ENCODE measurements at places on chromosomes 3 and 15.

- no peak for DNase-seq
Measured at GRCh38 chr3:77025471-77025870, 14.4 kb upstream of the ROBO2 start.

DNA sequence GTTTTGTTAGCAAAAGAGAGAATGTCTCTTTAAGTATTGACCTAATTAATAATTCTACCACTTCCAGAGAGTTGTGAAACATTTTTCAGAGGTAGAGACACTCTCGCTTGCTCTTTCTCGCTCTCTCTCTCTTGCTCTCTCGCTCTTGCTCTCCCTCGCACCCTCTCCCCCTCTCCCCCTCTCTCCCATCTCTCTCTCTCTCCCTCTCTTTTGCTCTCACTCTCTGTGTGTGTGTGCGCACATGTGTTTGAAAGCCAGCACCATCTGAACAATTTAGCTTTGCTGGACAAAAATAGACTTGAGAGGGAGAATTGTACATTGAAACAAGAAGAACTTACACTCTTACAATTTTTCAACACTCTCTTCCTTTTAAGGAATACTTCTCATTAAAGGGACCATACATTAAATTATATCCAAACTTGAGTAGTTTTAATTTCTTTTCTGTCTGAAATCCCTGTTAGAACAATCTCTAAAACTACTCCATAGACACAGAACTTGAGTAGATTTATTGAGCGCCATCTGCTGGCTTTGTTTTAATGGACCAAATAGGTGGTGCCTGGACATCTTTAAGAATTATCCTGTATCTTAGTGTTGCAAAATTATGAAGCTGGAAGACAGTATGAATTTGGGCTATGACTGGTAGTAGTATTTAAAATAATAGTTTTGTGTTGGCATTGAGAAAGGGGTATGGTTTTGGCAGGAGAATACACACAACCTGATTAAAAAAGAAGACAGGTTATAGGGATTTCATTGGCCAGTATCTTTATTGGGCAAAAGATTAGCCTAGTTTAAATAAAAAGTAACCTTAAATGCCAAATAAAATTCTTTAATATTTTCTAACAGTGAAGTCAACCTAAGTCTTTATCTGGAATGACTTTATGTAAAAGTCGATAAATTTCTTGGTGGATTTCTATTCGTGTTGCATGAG, 124.6 kb downstream of the AKAP13 start:
- peak; percentile 60 for DNase-seq

- DNase-seq: no peak
Measured at GRCh38 chr3:34851137-34851536, 788.2 kb upstream of the ARPP21 start.

DNA sequence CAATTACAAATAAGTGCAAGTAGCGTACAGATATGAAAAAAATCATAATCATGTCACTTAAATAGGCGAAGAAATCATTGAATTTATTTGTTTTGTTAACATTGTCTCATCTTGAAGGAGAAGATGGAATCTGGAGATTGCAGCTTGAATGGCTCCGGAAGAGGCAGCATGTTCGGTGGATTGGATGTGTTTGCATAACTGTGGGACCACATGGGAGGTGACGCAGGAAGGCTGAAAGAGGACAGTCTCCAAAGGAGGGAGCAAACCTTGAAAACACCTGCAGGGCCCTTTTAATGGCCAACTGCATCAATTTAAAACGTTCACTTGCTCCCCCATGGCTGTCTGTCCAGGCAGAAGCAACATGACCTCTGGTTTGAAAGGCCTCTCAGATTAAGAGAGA, 61.3 kb downstream of the CHL1 start:
- DNase-seq: no peak

DNA sequence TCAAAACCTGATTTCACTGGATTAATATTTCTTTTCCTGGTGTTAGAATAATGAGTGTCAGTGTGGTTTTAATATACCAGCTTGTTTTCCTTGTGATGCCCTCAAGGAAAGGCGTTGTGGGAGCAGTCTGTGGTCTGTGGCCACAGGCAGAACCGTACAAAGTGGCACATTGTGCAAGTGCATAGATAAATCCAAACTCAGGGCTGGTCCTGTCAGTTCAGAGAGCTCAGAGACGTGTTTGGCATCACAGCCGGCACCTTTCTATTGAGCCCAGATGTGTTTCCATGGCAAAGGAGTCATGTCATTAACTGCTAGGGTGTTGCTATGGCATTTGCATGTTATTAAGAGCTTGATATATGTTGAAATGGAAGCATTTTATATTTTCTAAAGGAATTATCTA, 289.9 kb upstream of the RASGRP1 start:
- no peak for DNase-seq

DNA sequence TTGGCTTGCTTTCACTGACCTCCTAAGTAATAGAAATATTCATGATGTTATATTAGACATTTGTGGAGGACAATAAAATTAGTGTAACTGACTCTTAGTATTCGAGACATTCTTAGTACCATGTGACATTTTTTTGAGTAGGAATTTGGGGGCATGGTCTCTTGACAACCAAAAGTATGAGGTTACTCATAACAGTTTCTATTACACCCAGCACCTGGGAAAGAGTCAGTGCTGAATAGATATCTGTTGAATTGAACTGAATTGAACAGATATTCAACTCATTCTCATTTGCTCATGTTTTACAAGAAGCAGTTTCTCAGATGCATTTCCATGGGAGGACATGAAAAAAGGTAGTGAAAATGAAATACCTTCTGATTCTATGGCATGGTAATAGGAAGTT, 84.4 kb downstream of the CMSS1 start:
- DNase-seq: no peak

- no peak for DNase-seq
Measured at GRCh38 chr15:55959744-55960447, 33.5 kb downstream of the NEDD4 start.

- no peak for DNase-seq
Measured at GRCh38 chr3:30356866-30357753, 249.3 kb upstream of the TGFBR2 start.

DNA sequence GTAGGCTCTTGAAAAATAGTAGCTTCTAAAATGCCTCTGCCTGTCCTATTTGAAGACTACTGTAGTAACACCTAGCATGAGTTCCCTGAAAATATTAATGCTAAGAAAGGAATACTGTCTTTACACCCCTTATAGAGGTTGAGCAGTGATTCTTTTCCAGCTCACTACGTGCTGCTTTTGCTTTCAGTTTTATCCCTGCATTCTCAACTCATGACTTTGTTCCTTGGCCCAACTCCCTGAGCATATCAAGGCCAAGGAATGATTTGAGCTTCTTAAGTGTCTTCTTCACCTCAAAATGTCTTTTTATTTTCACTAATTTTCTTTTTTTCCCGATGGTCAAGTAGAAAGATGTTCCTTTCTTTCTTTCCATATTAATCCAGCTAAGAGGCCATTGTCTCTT, 16.5 kb upstream of the P2RY13 start:
- DNase-seq: no peak

- DNase-seq: no peak
Measured at GRCh38 chr15:49088996-49089395, 42.8 kb upstream of the SECISBP2L start.

DNA sequence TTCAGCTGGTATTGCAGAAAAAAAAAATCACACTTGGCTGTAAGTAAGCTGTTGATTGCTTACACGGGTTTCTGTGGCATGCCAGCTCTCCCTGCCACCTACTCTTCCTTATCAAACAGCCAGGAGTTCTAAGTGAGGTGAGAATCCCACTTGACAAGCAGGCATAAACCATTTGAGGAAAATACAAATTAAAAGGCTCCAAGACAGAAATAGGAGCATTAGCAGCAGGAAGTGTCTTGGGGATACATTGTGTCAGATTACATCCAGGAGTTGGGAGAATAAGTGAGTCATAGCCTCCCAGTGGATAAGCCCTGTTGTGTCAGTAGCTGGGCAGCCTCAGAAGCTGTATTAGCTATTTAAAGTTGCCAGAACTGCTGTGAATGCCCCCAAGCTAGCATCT, 256.0 kb downstream of the CNTN4 start:
- no peak for DNase-seq

GRCh38 chr3:170364965-170365364, 7.5 kb downstream of the SKIL start:
- DNase-seq: no peak

DNA sequence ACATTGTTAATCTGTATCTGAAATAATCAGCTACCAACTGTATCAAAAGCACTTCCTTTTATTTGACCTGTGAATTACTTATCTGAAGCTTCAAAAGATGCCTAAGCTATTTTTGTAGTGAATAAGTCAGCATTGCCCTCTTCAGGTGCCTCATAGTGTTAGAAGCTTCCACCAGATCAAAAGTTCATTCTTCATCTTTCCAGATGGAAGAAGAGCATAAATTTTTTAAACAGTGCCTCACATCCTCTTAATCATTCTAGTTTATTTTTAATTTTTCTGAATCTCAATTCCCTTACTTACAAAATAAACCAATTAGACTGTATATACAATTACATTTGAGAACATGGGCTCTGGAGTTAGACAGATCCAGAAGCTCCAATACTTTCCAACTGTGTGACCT, 65.0 kb downstream of the MYO5A start:
- peak; percentile 20 for DNase-seq

- no peak for DNase-seq
Measured at GRCh38 chr3:114299941-114300624, 6.3 kb downstream of the TIGIT start.

- no peak for DNase-seq
Measured at GRCh38 chr3:165194511-165195240, 1.5 kb downstream of the SLITRK3 start.

GRCh38 chr3:52874864-52875587, 22.3 kb downstream of the STIMATE start:
- no peak for DNase-seq

- DNase-seq: no peak
Measured at GRCh38 chr15:45548753-45549520, 26.4 kb upstream of the SLC30A4 start.

DNA sequence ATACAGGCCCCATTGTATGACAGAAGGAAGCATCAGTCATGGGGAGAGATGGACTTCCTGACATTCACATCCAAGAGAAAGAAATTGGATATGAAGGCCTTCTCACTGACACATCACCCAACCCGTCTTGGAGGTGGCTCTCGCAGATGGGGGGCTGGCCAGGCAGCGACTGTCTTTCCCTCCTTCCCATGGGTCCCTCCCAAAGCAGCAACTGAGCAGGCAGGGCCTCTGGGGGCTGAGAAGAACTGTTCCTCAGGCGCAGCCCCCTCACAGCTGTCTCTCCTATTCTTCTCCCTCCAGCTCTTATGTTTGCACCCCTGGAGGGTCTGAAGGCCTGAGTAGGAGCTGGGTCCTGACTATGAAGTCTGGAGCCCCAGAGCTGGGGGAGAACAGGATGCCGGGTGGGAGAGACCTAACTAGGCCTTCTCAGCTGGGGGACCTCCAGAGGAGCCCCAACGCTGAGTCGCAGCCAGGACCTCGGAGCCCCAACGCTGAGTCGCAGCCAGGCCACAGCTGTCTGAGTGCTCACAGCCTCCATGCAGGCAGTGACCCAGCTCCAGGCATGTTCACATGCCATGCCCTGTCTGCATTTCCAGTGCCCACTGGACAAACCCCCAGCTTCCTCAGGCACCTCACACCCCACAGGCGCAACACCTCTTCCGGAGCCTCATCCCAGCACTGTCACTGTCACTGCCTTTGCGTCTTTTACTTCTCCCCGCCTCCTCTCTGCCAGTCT, 29.6 kb downstream of the UMPS start:
- DNase-seq: no peak

DNA sequence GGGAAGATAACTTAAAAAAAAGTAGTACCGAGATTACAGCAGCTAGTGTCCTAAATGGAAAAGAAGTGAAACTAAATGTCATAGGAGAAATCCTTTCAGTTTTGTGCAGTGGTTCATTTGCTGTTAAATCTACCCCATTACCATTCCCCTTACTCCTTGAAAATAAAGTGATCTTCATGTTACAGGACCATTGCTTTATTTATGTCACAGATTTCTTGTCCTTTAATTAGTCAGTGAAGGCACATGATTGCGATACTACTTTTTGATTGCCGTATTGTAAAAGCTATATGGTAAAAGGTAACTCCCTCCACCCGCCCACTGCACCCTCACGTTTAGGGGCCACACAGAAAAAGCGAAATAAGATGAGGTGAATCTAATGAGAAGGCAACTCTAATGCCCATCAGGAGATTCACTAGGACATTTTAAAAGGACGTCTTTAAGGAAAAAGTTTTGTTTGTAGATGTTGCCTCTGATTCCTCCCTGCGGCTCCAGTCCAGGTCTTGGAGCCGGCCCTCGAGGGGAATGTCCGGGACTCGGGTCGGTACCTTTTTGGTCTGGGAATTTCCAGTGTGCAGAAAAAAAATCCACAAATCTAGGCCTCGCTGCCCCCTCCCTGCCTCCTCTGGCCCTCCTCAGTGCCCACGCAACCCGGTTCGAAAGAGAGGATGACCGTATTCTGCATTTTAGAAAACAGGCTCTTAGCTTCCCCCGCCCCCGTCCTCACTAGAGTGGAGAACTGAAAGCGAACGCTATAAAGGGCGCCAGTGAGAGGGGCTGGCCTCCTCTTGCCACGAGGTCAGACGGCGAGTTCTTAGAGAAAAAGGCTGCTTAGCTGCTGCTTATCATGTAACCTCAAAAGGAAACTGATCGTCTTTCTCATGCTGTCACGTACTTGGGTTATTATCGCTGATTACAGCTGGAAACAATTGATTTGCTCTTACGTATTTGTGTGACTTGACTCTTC, 21.8 kb upstream of the NFKBIZ start:
- peak; percentile 84 for DNase-seq

- no peak for DNase-seq
Measured at GRCh38 chr3:162601101-162601670, 1104.6 kb downstream of the OTOL1 start.

DNA sequence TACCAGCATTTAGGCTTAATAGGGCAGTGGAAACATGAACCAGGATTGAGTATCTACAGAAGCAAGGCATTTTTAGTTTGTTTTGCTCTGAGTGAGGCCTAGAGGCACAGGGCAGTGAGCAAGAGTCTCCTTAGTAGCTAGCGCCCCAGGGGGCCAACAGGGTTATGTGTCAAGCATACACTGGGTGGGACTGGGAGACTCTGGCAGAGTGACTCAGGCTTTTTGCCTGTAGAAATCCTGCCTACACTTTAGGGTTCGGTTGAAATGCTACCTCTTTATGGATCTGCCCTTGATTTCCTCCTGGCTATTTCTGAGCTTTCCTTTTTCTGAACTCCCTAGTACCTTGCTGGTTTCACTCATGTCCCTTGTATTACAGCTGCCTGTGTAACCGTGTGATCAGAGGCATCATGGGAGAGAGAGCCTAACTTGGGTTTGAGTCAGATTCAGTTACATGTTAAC, 72.2 kb downstream of the TOP2B start:
- peak; percentile 2 for DNase-seq

DNA sequence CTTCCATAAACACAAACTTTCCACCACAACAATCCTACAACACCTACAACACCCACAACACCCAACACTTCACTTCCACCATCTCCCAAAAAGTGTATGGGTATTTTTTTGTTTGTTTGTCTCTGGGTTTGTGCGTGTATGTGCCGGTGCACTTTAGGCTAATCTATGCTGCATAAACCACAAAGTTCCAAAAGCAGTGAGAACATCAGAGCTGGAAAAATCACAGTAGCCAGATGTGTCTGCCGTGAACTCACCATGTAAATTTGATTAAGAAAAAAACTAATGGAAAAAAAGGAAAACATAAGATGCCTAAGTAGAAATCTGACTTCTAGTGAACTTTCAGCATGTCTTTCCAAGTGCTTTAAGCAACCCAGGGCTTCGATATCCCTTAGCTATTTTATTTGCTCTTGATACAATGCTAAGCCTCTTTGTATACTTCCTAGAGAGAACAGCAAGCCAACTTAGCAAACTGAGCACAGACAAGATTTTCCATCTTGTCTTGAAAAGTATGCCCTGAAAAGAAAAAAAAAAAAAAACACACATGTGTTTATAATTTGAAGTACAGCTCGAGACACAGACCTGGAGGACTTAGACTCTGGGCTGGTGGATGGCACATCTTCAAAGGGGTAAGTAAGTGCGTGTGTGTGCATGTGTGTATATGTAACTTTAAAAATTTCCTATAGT, 91.4 kb downstream of the WWTR1 start:
- no peak for DNase-seq

Measured in activated CD4-positive, alpha-beta T cell treated with anti-CD3 and anti-CD28 coated beads, Interleukin-2, amount 50 U/mL, for 16 hours (primary cell).